ENCODE measurements at places on chromosomes 2 and 18.

DNA sequence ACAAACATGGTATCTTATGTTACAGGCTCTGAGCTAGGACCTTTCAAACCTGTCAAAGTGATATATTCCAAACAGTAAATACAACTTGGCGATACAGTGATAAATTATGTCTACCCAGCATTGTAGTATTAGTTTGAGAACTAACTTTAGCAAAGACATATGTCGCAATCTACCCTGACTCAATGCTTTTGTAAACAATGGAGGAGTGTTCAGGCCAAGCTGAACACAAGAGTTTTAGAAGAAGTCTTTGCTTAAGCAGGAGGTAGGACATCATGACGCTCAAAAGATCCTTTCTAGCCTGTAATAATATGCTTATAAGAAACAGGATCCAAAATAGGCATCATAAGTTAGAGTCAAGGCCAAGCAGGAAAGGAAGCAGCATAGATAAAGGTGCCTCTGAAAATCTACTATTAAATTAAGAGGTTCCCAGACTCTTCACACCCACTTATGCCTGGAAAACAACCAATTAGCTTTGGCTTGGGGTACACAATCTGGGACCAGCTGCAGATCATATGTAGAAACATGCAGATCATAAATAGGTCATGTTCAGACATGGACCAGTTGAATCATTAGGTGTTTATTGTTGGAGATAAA is 132.5 kb downstream of the CSRNP3 start:
- DNase-seq: no peak

- DNase-seq: no peak
Measured at GRCh38 chr2:151905963-151906632, 77.9 kb upstream of the ARL5A start.

DNA sequence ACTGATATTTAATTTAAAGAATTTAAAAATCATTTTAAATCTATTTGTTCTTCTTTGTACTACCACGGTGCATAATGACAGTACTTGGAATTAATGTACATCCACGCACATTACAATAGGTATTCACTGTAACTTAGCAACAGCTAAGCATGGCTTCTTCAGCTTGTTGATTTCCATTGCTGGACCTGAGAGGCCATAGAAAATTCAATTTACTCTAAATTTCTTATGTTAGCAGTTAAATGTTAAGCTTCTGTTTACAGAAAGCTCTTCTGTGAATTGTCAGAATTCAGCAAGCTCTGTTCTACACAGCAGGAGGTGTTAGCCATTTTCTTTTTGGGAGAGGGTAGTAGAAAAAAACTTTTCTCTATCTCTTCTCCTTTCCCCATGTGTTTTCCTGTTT is 1149.3 kb upstream of the CDH2 start:
- no peak for DNase-seq

DNA sequence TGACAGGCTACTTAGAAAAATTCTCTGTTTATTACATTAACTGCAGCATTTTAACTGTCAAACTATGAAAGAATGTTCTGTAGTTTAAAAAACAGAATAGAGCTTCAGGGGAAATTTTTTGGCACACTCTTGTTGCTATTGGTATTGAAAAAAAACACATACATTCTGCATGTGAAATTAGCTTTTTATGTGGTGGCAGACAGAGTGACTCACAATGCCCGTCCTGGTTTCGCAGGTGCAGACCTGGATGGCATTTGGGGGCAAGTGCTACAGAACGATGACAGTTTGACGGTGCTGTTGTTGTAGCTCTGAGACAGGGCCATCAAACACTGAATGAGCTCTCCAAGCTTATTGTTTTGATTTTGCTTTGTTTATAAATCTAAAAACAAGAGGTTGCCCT is 105.0 kb upstream of the MAP3K20 start:
- DNase-seq: no peak

DNA sequence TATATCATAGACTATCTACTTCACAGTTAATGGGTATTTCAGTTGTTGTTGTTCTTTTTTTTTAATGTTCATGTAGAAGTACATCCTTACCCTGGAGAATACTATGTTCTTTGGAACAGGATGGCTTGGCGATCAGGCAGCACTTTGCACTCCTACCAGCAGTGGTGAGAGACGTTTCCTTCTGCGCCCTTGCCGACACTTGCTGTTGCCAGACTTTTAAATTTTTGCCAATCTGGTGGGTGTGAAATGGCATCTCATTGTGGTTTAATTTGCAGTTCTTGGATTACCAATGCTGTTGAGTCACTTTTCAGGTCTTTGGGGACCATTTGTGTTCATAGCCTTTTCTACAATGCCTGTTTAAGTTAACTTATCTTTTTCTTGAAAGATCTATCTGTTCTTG is 197.3 kb downstream of the SH3RF3 start:
- no peak for DNase-seq

- DNase-seq: no peak
Measured at GRCh38 chr2:144484201-144484948, 35.5 kb downstream of the ZEB2 start.

DNA sequence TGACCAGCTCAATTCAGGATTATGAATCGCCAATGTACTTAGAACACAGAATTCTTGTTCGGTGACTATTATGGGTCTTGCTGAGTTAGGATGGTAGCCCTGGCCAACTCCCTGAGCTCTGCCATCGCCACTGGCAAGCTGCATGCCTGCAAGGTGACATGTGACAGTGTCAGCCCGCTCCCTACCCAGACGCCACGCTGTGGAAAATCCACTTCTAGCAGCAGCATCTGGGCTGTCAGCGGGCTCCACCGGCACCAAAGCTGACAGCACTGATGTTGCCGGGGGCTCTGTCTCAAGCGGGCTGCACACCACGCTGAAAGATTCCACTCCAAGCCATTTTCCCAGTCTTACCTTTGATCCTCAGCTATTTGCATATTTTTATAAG is 100.7 kb downstream of the MYT1L start:
- peak; percentile 35 for DNase-seq

GRCh38 chr2:198717451-198717850 is 740.3 kb downstream of the SATB2 start:
- no peak for DNase-seq

GRCh38 chr2:238498691-238499295 is 72.1 kb downstream of the ASB1 start:
- DNase-seq: no peak

- DNase-seq: no peak
Measured at GRCh38 chr2:240024766-240025165, 376 bp downstream of the NDUFA10 start.

DNA sequence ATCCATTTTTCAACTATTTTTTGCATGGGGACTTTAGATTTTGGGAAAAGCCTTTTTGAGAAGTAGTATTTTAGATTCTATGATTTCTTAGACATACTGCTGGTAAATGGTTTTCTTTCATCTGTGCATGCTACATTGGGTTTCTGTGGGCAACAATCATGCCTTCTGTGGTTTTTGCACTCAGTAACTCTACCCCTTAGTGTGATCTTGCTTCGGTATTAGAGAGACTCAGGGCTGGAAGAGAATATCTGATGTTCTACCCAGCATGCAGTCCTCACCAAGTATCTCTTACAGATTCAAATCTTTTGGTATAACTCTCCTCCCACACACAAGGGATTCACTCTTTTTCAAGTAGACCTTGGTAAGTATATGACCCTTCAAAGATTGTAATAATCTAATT is 183.0 kb downstream of the PMAIP1 start:
- no peak for DNase-seq

- no peak for DNase-seq
Measured at GRCh38 chr18:10892786-10893185, 256.6 kb downstream of the PIEZO2 start.

GRCh38 chr18:24200494-24201290 is 61.8 kb downstream of the CABYR start:
- no peak for DNase-seq
